ENCODE measurements at places on chromosomes 3 and 15.

DNA sequence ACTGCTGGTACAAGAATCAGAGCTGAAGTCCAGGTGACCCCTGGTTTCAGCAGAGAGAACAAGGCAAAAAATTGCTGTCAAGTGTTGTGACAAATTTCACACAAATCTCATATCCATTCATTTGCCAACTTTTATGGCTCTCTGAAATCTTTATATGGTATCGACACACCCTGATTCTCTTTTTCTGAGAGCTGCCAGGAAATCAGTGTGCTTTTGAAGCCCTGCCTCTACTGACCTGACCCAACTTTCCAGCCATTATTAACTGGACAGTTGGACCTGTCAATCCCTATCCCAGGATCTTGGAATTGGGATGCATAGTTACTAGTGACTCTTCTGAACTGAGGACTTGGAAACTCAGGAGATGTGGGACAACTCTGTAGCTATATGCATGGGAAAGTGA, 288.2 kb upstream of the GADL1 start:
- DNase-seq: no peak

- DNase-seq: no peak
These were observed 1114.8 kb downstream of the ROBO2 start for GRCh38 chr3:78154521-78155186.

GRCh38 chr3:193262707-193263106, 21.7 kb downstream of the PLAAT1 start:
- no peak for DNase-seq

GRCh38 chr3:5423076-5423475, 235.6 kb downstream of the EDEM1 start:
- DNase-seq: no peak

All from progenitor cell of endocrine pancreas (in vitro differentiated cells).